Uterus (tissue), 4 donors: ENCODE measurements at places on chromosomes 13 and 19. TPM values are rescaled to one million over a fixed set of nuclear protein-coding genes. Genes with fewer than 3 reads are reported as not detected.

Gene IFT88
- 46.2 TPM for total RNA-seq

DNA sequence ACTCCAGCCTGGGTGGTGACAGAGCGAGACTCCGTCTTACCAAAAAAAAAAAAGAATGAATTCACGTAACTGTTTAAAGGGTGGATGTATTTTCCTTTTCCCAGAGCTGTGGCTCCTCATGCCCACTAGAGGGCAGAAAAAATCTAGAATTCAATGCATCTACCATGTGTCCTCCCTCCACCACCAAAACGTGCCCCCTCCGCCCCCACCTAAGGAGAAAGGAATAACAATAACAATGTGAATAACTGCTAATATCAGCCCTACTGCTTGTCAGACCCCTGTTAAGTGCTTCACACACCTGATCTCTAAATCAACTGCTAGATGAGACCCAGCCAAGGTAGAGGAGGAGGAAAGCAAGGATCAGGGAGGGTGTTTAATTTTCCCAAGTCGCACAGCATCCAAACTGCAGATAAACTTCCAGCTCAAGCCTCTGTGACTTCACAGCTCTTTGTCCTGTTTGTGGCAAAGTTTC is 20.2 kb upstream of the PNMA8B start:
- H3K4me3 ChIP-seq = no peak overlapping the region
- H3K36me3 ChIP-seq = no peaks in the 10 kb centered on the region
- H3K27me3 ChIP-seq = no peaks in the 10 kb centered on the region
- no peak overlapping the region for H3K27ac ChIP-seq
- H3K4me1 ChIP-seq = no peaks in the 10 kb centered on the region
- DNase-seq = no peak

DNA sequence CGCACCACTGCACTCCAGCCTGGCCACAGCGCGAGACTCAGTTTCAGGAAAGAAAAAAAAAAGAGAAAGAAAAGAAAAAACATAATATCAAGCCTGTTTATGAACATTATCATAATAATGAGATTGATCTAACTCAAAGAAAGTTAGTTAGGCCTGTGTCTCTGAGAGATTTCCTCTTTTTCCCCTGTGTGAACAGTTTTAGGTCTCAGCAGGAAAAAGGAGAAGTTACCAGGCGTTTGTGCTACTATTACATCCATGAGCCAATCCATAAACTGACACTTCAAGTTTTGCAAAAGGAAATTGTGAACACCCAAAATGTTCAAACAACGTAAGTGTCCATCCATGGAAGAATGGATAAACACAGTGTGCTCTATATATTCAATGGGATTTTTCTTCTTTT is 3.8 kb downstream of the TARM1 start:
- no peaks in the 10 kb centered on the region for H3K36me3 ChIP-seq
- H3K27ac ChIP-seq = no peak overlapping the region
- no peak for DNase-seq
- no peak overlapping the region for H3K4me3 ChIP-seq
- no peaks in the 10 kb centered on the region for H3K4me1 ChIP-seq
- H3K27me3 ChIP-seq = no peaks in the 10 kb centered on the region

GRCh38 chr13:85529218-85529594 is 270.0 kb downstream of the SLITRK6 start:
- H3K27ac ChIP-seq = no peak overlapping the region
- no peaks in the 10 kb centered on the region for H3K36me3 ChIP-seq
- DNase-seq = no peak
- no peaks in the 10 kb centered on the region for H3K27me3 ChIP-seq
- H3K4me1 ChIP-seq = no peaks in the 10 kb centered on the region
- H3K4me3 ChIP-seq = no peak overlapping the region

DNA sequence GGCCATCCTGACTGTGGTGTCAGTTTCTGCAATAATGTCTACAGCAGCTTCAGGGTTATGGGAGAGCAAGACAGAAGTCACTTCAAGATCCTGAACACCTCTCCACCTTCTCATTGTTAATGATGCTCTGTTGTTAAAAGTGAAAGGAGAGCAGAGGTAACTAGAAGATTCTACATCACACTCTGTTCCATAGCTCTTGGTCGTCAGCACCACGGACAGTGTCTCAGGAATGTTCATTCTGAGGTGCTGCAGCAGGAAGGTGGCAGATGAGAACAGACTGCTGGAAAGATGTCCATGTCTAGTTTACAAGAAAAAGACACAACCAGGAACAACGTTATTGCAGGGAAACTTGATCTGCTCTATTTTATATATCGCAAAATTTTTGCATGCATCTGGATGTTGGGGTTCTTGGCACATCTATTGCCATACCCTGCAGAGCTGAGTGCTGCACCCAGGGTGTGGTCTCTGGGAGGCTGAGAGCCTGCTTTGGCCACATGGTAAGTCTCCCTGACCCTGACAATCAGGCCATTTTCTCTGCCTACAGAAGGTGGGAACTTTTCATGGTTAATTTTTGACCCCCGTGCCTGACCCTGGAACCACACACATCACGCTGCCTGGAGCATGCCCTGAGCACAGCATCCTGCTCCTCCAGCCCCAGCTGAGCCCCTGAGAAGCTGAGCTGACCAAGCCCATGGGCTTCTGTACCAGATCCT is 12.7 kb downstream of the CEACAM21 start:
- H3K27me3 ChIP-seq = no peaks in the 10 kb centered on the region
- no peaks in the 10 kb centered on the region for H3K4me1 ChIP-seq
- DNase-seq = no peak
- no peak overlapping the region for H3K27ac ChIP-seq

DNA sequence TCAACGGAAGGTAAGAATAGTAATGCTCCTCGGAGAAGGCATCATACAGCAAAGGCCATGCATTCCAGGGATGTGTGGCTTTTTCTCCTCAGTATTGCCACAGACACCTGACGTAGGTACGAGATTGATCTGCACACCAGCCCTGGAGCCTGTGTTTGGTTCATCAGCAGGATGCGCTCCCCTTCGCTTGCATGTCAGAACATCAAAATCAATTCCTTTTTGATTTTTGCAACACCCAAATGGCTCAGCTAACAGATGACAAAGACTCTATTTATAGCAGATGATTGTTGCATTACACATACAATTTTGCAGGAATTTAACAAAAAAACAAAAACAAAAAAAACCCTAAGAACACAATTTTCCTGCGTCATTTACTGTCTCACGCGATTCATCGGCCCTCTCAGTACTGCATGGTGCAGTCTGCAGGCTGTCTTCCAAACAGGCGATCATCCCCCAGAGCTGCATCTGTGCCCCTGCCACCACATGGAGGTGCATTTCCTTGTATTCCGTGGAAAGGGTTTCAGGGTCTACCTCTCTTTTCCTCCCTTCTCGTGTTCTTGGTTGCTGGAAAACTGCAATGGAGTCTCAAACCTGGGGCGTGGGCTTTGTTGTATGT is 207.3 kb downstream of the TEX29 start:
- no peak for DNase-seq
- H3K27me3 ChIP-seq = no peaks in the 10 kb centered on the region
- H3K4me1 ChIP-seq = no peaks in the 10 kb centered on the region
- H3K27ac ChIP-seq = no peak overlapping the region

DNA sequence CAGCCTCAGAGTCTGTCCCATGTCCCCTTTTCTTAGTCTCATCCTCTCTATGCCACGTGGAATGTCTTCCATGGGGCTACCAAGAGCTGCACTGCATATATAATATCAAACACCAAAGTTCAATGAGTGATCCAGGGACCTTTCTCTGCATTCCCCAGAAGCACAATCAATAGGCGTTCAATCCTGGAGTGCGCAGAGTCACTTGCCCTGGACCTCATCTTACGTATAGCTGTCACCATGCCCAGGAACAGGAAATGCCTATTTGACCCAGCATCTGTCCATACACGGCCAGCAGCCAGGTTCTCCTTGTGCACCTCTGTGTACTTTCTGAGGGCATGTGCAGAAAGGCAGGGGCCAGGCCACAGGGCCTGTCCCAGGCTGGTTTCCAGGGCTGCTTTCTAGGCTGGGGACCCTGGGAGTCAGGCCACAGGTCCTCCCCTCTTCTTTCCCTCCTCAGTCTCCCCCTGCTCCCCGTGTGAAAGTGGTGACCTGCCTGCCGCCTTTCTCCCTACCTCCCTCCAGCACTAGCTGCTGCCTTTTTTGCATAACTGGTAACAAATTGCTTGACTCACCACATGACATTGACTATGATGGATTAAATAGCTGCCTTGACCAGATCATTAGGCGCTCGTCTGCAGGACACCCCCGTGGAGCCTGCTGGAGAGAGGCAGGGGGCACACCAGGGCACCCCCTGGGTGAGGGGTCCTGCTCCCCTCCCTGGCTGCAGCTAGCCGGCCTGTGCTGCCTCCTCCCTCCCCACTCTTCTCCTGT is 222.0 kb downstream of the ZNF536 start:
- H3K4me1 ChIP-seq = no peaks in the 10 kb centered on the region
- H3K36me3 ChIP-seq = no peaks in the 10 kb centered on the region
- H3K27me3 ChIP-seq = no peaks in the 10 kb centered on the region
- no peak for DNase-seq
- no peak overlapping the region for H3K4me3 ChIP-seq
- no peak overlapping the region for H3K27ac ChIP-seq

GRCh38 chr13:24124789-24125476 is 35.6 kb upstream of the SPATA13 start:
- no peak overlapping the region for H3K4me3 ChIP-seq
- H3K27me3 ChIP-seq = no peaks in the 10 kb centered on the region
- DNase-seq = no peak
- H3K4me1 ChIP-seq = no peaks in the 10 kb centered on the region
- H3K27ac ChIP-seq = no peak overlapping the region

- no peak overlapping the region for H3K4me3 ChIP-seq
- H3K4me1 ChIP-seq = no peaks in the 10 kb centered on the region
- no peak for DNase-seq
- no peaks in the 10 kb centered on the region for H3K36me3 ChIP-seq
- no peaks in the 10 kb centered on the region for H3K27me3 ChIP-seq
- no peak overlapping the region for H3K27ac ChIP-seq
These were observed 779.9 kb upstream of the ARGLU1 start for GRCh38 chr13:107347641-107348369.

DNA sequence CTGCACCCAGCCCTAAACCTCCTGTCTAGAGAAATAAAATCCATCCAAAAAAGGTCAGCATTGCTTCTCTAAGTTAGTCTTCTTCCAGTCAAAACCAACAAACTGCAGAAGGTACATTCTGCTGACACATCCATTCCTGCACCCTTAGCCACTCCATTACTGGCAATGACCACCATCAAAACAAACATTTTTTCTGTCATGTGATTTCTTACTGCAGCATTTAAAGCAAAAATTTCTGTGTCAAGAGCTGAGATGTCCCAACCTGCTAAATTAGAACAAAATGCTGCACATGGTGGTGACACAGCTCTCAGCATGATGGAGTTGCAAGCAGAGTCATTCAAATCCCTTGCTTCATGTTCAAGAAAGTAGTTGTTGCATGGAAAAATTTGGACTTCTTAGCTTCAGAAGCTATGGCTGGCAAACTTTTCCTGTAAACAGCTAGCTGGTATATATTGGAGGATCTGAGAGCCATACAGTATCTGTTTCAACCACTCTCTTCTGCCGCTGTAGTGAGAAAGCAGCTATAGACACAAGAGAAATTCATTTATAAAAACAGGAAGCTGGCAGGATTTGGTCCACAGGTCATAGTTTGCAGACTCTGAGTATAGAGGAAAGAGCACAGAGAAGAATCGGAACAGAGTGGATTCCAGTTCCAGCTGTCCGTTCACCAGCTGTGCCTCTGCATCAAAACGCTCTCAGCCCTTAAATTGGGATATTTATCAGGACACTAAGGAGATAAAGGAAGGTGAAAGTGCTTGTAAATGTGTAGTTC is 17.4 kb downstream of the RUBCNL start:
- H3K4me1 ChIP-seq = no peaks in the 10 kb centered on the region
- DNase-seq = no peak
- H3K27ac ChIP-seq = peak overlapping the region; percentile 32
- no peaks in the 10 kb centered on the region for H3K36me3 ChIP-seq

DNA sequence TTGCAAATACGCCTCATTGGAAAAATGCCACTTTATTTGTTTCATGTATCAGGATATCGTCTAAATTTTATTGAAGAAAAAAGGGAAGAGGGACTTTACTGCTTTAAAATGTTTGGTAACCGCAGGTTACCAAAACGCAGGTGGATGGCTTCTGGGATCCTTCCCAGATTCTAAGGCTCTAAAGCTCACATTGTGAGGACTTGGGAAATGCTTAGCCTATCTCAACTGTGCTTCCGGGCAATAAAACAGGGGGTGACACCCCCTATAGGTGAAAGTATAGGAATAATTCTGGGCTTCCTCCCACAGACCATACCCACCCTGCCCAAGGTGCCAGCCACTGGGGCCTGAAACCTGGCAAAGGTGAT is 73.2 kb upstream of the IPO5 start:
- H3K4me1 ChIP-seq = no peaks in the 10 kb centered on the region
- H3K36me3 ChIP-seq = no peaks in the 10 kb centered on the region
- no peak overlapping the region for H3K4me3 ChIP-seq
- no peak for DNase-seq
- H3K27me3 ChIP-seq = no peaks in the 10 kb centered on the region
- no peak overlapping the region for H3K27ac ChIP-seq
